HFFc6 (cell line): ENCODE measurements at places on chromosomes 3 and 15. TPM values are rescaled to one million over a fixed set of nuclear protein-coding genes. Genes with fewer than 3 reads are reported as not detected.

The TGM5 gene
- not detected in 3 replicates for total RNA-seq

The REC114 gene
- total RNA-seq = not detected in 3 replicates

DNA sequence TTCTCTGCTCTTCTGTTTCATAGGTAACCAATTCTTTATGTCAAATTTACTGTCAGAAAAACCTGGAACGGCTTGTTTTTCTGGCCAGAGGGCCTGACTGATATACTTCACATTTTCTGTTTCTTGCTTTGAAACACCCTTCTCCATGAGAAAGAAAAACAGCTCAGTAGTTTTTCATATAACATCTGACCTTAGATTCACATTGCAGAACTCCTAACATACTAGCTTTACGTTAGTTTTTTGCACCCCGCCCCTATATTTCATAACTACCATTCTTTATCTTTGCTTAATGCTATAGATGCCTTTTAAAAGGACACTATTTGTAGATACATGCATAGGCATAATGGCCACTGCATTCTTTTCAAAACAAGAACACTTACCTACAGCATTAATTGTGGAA, 83.9 kb upstream of the TSC22D2 start:
- peaks cover 5% of the 10 kb centered on the region; the same call in 1 of the 2 replicates for H3K36me3 ChIP-seq
- no peak for DNase-seq
- no peak overlapping the region for H3K27ac ChIP-seq
- no peaks in the 10 kb centered on the region for H3K27me3 ChIP-seq

DNA sequence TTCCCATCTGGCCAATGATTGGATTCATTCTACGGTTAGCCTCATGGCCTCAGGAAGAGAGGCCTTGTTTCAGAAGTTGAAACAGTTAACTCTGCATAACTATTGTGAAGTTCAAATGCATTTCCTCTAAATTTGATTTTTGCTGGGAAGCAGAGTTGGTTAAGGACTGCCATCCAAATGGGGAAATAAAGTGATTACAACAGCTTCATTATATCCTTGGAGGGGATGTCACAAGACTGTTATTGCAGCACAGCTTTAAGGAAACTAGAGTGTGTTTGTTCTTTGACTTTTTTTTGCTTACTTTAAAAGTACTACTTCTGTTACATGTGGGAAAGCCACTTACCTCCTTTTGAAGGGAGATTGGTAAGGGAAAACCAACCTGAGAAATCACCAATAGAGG, 164.8 kb downstream of the AKAP13 start:
- no peak overlapping the region for H3K4me3 ChIP-seq
- DNase-seq = no peak
- peaks cover 34% of the 10 kb centered on the region for H3K4me1 ChIP-seq
- H3K27ac ChIP-seq = peak overlapping the region; percentile 17; the same call in 1 of the 2 replicates
- peaks cover 35% of the 10 kb centered on the region for H3K36me3 ChIP-seq
- H3K27me3 ChIP-seq = no peaks in the 10 kb centered on the region

DNA sequence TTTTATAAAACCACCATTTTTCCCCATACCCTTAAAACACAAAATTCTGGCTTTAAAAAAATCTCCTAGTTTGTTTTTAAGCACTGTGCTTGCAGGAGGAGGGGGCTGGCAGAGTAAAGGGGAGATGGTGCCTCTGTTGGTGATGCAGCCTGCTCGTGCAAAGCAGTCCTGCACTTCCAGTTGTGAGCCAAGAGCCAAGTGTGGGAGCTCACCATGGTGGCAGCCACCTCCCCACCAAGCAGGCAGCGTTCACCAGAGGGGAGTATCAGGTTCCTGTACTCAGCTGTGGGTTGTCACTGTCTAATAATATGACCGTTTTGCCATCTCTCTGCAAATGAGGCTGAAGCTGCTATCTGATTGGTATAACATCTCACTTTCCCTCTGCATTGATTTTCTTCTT, 164.8 kb downstream of the SYNPR start:
- H3K27ac ChIP-seq = no peak overlapping the region
- no peaks in the 10 kb centered on the region for H3K4me1 ChIP-seq
